ENCODE measurements at places on chromosomes 11 and 22.

GRCh38 chr11:119476038-119476437 is 53.1 kb upstream of the THY1 start:
- no peak for DNase-seq

GRCh38 chr22:42596863-42597530 is 17.7 kb downstream of the POLDIP3 start:
- DNase-seq: no peak

GRCh38 chr11:132060567-132060966 is 690.2 kb downstream of the NTM start:
- DNase-seq: no peak

DNA sequence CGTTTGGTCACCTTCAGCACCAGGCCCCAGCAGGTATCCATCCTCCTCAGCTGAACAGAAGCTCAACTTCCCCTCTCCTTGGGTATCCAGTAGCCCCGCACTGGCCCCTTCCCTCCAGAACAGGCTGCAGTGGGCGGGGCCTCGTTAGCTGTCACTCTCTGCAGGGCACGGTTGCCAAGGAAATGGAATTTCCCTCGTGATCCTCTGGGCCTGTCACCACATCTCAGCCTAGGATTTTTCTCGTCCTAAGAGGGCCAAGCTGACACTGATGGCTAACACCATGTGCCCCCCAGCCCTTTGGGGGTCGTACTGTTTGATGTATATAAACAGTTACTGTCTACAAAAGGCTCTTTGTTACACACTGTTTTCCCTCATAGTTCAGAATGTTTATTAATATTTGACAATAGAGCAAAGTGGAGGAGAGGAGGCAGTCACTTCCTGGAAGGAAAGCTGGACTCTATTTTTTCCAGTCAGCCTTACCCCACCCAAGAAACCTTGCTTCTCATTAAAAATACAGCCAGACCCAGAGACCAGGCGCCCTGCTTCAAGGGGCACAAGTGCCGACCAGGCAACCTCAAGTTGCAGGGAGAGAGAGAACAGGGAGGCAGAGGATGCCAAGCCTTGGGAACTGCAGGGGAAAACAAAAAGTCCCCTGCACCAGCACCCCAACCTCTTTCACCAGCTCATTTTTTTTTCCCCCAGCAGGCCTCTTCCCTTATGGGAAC is 44.5 kb downstream of the FEZ1 start:
- DNase-seq: peak; percentile 62

DNA sequence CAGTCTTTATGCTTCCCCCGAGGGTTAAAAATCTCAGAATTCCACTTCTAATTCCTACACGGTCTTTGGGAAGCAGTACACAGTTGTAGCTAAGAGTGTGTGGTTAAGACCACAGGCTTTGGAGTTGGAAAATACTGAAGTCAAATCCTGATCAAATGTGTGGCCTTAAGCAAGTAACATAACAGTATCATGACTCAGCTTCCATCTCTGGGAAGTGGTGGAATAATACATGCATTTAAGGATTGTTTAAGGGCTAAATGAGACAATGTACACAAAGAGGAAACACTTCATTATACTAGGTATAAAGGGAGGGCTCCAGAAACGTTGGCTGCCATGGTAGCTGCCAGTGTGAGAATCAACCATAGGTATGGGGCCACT is 71.5 kb downstream of the FAT3 start:
- no peak for DNase-seq

- DNase-seq: no peak
These were observed 158.2 kb upstream of the GUCY1A2 start for GRCh38 chr11:107176148-107177105.

DNA sequence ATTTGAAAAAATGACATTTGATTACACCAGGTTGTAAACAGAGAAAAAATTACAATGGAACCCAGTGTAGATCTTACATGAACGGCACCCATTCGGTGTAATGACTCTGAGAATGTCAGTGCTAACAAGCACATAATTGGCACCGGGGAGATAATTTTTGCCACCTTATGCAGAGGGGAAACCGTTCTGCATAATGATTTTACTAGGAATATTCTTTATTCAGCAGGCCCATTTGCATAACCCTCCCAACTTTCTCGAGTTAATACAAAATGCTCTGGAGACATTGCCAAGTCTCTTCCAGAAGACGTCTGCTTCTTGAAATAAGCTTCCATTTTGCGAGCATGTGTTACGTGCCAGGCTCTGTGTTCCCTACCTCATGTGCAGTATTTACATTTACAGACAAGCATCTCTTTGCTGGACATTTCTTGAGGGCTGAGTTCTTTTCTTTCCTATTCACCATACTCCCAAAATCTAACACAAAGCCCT is 275.8 kb downstream of the MIAT start:
- no peak for DNase-seq

DNA sequence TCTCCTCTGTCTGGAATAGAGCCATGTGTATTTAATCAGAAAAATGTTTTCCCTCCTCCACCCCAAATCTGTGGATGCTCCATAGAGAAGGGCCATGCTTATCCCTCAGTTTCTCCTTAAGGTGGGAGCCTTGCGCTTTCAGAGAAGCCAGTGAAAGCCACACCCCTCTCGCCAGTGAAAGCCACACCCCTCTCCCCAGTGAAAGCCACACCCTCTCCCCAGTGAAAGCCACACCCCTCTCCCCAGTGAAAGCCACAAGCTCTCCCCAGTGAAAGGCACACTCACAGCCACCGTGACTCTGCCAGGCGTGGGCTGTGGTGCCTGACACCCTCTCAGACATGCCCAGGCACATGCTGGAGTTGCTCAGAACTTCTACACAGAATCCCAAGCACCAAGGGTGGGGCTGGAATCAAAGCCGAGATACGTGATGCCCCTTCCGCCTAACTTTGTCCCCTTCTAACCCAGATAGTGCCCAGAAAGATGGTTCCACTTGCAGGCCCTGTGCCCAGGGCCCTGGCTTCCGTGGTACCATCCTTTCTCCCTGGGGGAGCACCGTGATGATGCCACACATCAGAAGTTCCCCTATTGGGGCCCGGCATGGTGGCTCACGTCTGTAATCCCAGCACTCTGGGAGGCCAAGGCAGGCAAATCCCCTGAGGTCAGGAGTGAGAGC is 16.5 kb upstream of the PRR5 start:
- DNase-seq: peak; percentile 46

GRCh38 chr11:116871248-116871647 is 33.8 kb upstream of the APOA1 start:
- peak; percentile 73 for DNase-seq

DNA sequence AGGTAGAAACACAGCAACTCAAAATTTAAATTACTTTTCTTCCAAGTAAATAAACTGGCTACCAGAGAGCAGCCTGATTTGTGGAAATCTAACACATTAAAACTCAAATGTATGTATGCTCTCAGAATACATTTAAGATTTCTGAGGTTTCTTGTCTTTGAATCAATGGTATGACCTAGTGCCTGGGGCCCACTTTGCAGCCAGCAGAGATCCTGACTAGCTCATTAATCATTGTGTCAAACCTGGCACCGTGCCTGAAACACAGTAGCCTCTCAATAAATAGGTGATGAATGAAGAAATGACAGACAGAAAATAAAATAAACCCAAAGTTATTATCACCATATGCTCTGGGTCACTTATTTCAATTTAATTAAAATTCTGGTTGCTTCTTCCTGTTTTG is 176.2 kb upstream of the FAT3 start:
- no peak for DNase-seq

- DNase-seq: no peak
These were observed 58.5 kb downstream of the CSNK2A3 start for GRCh38 chr11:11294551-11294855.

DNA sequence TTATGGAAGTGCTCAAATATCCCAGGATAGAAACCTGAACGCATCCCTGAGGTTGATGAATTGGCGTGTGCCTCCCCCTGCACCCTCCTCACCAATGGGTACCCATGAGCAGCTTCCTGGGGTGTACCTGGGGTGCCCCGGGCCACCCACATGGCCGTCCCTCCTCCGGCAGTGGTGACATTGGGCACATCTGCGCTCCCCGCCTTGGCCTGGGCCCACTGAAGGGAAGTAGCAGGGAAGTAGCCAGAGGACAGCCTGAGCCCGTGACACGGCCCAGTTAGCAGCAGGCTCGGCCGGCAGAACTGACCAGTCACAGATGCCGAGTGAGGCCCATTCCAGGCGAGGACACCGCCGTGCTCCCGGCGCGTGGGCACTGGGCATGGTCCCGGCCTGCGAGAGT is 16.7 kb downstream of the MRPL23 start:
- no peak for DNase-seq

- no peak for DNase-seq
These were observed 54.9 kb downstream of the NTM start for GRCh38 chr11:131425285-131425684.

DNA sequence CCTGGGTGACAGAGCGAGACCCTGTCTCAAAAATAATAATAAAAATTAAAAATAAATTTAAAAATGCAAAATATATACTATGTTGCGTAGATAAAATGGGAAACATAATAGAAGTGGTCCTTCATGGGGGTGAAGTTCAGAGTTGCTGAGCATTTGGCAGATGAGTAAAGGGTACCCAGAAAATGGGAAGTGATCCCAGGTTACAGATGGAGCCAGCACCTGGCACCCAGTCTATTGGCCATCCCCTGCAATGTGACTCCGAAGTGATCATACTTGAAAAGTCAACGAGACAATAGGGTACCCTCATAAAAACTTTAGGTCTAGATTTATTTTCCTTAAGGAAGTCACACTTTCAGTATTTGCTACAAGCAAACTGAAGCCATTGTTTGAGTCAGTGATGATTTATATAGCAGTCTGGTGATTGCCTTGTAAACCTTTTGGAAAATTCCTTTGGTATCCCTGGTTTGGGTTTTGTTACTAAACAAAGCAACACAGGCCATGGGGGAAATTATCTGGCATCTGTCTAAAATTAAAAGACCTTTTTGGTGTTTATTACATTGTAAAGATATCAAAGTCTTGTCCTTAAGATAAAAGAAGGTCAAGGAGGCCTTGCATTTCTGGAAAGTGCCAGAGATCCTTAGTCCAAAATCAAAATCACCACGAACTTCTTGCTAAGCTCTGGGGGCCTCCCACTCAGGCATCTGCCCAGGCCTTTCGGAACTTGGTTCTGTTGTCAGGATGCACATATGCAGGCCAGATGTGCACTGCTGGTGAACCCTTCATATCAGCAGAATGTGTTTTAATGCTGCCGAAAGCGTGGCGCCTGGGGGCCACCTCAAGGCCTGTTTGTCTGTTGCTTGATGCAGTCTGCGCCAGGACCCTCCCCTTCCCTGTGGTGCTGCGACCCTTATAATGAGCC is 4.3 kb downstream of the SMARCB1 start:
- DNase-seq: no peak

- no peak for DNase-seq
These were observed 1104.8 kb downstream of the DLG2 start for GRCh38 chr11:84522331-84522730.

- no peak for DNase-seq
These were observed 15.3 kb downstream of the PKNOX2 start for GRCh38 chr11:125179895-125180294.

GRCh38 chr22:17835256-17835655 is 61.0 kb upstream of the BID start:
- DNase-seq: no peak

GRCh38 chr22:42842658-42843370 is 14.3 kb downstream of the ARFGAP3 start:
- no peak for DNase-seq

DNA sequence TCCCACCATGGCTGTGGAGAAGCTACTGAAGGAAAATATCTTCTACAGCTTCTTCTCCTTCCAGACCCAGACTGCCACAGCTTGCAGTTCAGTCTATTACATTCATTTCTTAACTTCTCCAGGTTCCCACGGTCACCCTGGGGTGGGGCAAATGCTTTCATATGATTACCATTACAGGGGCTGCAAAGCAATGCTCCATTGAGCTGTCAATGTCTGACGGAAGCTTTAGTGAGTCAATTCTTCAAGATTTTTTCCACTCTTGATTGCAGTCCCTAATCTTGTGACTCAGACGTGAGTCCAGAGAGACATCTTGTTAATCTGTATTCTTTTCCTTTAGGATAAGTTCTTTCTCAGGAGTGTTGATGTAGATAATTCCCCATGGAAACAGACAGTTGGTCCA is 233.4 kb upstream of the DDI1 start:
- DNase-seq: no peak

GRCh38 chr22:28741200-28741784 is 328 bp downstream of the CHEK2 start:
- DNase-seq: no peak

GRCh38 chr22:26357281-26357680 is 71.8 kb upstream of the ASPHD2 start:
- DNase-seq: no peak

DNA sequence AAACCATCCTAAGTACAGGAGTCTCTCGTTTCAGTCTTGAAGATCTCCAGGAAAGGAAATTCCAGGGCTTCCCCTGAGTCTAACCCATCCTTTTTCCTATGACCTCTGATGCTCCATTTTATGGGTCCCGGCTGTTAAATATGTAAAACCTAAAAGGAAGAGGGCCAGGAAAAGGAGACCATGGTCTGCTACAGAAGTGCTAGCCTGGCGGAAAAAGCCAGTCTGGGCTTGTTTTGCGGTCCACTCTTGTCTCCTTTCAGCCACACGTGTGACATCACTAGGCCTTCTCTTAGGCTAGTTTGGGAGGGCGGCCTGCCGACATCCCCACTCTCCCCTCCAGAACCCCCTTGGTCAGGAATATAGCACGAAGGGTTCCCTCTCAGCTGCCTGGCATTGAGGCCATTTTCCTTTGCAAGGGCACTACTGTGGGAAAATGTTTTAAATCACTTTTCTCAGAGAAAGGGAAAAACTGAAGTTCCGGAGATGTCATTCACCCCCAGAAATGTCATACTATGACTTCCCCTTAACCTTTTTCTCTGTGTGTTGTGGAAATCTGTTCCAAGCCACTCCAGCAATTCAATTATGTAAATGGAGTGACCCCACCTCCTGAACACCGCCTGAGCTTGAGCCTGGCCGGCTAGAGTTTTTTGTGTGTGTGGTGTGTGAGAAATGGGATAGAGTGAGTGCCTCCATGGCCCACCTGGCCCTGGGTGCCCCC is 86.9 kb downstream of the UBASH3B start:
- DNase-seq: no peak

DNA sequence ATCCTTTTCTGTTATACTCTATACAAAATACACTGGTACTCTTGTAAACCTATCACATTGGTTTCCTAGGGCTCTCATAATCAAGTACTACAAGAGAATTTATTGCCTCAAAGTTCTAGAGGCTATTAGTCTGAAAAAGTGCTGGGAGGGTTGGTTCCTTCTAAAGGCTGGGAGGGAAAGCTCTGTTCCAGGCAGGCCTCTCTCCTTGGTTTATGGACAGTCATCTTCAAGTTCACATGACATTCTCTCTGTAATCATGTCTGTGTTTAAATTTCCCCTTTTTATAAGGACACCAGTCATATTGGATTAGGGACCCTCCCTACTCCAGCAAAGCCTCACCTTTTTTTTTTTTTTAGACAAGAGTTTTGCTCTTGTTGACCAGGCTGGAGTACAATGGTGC is 9.1 kb downstream of the SLC36A4 start:
- DNase-seq: no peak

Measured in hepatic stellate cell (primary cell).